Cortex of kidney (tissue), 1 donor: ENCODE measurements at places on chromosomes 5 and 9.

DNA sequence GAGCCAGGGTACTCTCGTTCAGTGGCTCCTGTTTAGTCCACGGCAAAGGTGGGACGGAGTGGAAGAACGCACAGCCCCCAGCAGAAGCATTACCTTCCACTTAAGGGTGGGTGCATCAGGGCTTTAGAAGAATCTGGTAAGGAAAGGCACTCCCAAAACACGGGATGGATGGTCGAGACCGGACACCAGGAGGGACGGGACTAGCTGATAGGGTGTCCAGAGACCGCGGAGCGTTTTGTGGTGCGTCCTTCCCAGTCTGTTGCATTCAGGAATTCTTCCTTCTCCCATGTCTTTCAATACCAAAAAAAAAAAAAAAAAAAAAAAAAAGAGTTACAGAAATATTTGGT lies 545 bp upstream of the CTSV start:
- no peak for DNase-seq

DNA sequence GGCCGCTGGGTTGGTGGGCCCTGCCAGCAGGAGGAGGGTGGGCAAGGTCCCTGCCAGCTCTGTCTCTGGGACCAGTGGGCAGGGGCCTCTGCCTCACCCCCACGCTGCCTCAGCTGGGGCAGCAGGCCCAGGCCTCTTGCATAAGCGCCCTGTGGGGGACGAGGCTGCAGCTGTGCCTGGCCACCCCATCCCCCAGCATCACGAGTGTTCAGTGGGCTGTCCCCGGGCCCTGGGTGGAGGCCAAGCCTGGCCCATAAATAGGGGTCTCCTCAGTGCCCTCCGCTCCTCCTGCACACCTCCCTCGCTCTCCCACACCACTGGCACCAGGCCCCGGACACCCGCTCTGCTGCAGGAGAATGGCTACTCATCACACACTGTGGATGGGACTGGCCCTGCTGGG lies at the start of gene PTGDS:
PTGDS (plus strand) TSS at position 282 of the 400 bp plus-strand sequence; CDS start at position 357, 75 bp downstream.
- no peak for DNase-seq

GRCh38 chr5:141747152-141748141 lies 65.4 kb upstream of the ARAP3 start:
- no peak for DNase-seq

GRCh38 chr5:6464441-6464840 lies 15.8 kb downstream of the UBE2QL1 start:
- no peak for DNase-seq

DNA sequence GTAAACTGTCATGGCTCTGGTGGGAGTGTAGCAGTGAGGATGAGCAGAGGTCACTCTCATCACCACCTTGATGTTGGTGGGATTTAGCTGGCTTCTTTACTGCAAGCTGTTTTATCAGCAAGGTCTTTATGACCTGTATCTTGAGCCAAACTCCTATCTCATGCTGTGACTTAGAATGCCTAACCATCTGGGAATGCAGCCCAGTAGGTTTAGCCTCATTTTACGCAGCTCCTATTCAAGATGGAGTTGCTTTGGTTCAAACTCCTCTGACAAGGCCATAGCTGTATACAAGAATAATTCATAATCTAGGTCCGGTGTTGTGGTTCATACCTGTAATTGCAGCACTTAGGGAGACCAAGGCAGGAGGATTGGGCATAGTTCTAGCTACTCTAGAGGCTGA lies 85.1 kb downstream of the ARRDC3 start:
- DNase-seq, result no peak

- DNase-seq, result no peak
Measured at GRCh38 chr5:160312960-160313727, 780 bp upstream of the CCNJL start.

DNA sequence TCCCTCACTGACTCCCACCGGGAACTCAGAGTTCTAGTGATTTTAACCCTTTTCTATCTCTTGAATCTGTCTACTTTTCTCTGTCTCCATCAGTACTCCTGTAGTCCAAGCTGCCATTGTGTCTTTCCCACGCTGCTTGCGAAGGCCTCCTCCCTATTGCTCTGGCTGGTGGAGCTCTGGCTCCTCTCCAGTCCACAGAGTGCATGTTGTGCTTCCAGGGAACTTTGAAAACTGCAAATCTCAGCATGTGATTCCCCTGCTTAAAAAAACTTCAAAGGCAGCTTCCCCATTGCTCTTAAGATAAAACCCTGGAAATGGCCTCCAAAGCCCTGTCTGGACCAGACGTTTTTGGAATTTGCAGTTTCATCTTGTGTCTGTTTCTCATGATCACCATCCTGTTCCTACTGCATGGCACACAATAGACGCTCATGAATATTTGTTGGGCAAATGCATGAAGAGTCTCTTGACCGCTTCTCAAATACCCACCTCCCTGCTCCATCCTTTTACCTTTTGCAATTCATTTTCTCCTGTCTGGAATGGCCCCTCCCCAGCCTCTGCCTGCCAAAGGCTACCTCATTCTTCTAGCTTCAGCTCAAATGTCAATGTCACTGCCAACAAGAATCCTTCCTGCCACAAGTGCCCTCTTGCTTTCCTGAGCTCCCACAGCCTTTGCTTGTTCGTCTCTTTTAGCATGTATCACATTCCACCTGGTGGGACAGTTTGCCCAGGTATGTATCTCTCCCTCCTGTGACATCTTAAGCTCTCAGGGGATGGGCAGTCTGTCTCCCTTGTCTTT lies 293.2 kb downstream of the ARHGAP26 start:
- DNase-seq, result no peak

DNA sequence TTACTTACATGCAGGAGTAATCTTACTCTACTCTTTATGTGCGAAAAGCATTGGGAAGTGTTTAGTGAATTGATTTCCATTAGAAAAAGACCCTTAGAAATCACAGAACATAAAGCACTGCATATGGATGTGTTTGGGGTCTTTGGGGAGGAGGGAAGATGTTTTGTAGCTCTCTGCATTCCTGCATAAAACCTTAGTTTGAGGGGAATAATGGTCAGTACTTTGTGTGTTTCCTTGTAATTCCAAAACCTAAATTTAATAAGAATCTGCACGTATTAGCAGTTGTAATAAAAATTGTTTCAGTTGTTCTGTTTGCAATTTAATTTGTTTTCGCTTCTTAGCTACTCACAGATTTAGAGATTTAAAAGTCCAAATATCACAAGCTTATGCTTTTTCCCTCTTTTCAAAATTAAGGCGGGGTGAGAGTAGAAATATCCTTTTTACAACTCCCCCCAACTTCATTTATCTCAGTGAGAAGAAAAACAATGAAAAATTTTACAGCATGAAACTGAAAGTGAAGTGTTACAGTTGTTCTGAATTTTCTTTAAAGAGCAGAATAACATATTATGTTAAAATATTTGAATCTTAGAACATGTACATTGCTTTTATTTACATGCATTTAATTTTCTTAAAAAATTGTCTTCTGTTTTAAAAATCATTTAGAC lies 143.8 kb downstream of the SMARCA2 start:
- no peak for DNase-seq

GRCh38 chr9:6880626-6881025 lies 122.9 kb downstream of the KDM4C start:
- no peak for DNase-seq

- no peak for DNase-seq
Measured at GRCh38 chr5:170348137-170348633, 41.0 kb downstream of the KCNMB1 start.

DNA sequence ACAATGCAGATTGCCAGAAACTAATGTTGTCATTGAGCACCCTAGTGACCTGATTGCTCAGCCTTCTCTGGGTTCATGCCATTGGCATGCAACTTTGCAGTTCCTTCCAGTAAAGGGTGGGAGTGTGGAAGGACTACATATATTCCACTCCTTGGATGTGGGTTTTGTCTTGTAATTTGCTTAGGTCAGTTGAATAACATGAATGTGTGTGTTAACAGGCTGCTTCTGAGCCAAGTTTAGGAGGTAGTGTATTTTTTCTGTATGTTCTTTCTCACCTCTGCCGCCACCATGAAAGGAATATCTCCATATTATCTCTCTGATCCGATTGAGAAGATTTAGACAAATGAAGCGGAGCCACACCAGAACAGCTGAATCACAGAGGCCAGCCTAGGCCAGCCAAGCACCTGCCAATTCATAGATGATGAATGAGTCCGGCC lies 1929.6 kb upstream of the CDH6 start:
- no peak for DNase-seq

DNA sequence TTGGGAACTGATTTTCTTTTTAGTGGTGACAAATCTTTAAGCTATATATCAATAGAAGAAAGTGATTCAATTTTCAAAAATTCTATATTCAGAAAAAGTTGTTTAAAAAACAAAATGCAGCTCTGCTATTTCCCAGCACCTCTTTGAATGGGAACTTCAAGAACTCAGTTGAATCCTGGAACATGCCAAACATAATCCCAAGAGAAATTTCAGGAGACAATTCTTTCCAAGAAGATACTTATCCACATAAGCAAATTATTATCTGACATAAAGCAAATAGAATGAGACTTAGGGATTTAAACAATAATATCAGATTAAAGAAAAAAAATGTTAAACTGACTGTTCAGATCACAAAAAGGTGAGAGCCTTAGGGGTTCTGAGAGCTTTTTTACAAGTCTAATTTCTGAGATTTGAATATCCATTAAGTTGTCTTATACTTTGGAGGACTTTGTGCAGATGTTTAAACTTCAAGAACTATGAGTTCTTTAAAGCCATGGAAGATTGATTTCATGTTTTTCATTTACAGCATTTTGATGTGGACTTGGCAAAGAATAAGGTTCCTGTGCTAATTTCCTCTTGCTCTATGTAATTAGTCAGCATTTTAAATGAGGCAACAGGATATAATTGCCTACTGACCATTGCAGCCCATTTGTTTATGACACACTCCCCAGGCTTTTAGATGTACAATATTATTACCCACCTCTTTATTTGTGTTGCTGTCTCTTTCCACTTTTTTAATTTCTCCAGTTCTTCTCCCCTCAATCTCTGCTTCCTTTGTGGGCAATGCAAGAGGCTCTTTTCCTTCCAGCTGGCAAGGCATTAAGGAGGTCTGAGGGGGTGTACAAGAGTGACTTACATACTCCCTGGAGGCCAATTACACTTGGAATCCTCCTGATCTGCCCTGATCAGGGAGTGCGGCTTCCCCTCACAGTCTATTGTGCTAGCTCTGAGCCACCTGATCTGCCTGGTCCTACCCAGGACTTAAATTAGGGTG lies 419.1 kb downstream of the NR2F1-AS1 start:
- no peak for DNase-seq

DNA sequence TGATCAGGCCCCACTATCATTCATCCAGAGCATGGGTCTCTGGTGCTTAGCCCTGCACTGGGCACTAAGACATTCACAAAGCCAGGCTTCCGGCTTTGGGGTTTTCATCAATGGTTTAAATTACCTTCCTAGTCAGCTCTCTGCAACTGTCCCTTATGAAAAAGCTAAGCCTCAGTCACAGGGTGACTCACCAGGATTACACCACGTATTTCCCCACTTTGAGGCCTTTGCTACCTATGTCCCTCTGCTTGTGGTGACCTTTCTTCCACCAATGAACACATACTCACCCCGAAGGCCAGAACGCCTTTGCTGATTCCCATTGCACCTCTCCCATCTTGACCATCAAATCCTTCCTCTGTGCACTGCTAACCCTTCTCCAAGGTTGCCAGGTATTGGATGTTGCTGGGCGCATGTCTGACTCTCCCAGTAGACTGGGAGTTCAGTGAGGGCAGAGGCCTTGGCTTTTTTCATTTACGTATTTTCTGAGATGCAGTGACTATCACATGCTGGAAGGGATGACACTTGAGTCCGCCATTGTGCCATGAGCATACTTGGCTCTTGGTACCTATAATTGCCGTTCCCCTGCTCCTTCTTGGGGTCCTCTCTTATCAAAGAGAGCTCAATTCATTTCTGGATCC lies 58.7 kb upstream of the TNFSF8 start:
- DNase-seq, result no peak
